ENCODE measurements at places on chromosomes 13 and 19.

DNA sequence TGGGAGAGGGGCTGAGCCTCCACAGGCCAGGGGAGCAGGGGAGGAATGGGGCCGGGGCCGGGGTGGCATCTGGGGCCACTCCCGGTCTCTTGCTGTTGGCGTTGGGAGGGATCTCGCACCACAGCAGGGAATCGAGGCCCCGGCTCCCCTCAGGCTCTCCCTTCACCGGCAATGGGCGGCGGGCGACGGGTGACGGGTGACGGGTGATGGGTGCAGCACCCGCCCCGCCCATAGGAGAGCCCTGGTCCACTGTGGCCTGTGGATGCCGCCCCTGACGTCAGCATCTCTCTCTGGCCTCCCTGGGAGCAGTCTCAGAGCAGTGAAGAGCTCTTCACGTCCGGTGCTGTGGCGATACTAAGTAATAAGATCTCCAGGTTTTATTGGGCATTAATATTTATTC lies 133.6 kb downstream of the KDM4B start:
- DNase-seq: no peak

DNA sequence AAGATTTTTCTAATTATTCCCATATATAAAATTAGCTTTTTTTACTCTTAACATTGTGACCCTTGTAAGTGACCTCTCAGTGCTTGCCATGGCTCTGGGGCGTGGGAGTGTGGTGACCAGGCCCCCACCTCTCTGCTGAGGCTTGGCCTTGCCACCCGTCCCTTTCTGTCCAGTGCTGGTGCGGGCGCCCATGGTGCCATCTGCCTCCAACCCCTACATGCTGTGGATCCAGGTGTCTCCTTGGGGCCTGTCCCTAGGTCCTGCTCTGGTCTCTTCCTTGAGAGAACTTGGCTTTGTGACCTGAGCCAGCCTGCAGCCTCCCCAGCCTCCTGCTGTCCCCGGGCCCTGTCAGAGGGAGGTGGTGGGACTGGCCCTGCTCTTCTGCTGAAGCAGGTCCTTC lies 27.4 kb downstream of the TFDP1 start:
- DNase-seq: no peak

DNA sequence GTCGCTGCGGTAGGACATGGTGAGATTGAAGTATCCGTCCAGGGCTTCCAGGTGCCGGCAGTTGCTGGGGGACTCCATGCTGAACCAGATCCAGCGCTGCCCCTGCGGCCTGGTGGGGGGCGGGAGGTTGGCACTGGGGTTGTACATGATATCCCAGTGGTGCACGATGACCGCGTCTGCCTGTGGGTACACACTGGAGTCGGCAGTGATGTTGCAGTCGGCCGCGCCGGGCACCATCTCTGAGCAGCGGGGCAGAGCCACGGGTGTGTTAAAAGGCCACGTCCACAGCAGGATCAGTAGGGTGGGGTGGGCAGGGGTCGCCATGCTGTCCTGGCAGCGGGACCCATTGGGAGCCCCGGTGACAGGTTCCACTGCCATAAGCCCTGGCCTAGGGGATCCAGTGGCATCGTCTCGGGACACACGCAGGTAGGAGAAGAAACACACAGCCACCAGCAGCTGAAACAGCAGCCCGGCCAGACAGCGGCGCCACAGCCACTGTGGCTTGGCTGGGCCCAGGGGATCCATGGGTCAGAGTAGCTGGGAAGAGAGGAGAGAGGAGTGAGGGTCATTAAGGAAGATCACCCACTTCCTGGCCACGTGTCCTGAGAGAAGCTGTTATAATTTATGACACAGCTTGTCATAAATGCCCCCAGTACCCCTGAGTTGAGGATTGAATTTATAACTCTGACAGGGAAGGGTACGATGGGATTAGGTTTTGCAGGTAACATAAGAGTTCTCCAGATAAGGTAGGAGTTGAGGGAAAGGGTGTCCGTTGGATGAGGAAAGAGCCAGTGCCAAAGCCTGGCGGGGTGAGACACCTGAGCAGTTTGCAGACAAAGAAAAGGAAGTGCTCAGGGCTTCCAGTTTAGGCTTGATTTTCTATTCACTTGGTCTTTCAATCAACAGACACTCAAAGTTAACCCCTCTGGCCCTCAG lies 2.9 kb downstream of the FUT5 start:
- DNase-seq: no peak

- DNase-seq: no peak
Observed at GRCh38 chr13:48853728-48854102, 122.0 kb upstream of the FNDC3A start.

- no peak for DNase-seq
Observed at GRCh38 chr13:43648733-43649132, 138.0 kb downstream of the ENOX1 start.

DNA sequence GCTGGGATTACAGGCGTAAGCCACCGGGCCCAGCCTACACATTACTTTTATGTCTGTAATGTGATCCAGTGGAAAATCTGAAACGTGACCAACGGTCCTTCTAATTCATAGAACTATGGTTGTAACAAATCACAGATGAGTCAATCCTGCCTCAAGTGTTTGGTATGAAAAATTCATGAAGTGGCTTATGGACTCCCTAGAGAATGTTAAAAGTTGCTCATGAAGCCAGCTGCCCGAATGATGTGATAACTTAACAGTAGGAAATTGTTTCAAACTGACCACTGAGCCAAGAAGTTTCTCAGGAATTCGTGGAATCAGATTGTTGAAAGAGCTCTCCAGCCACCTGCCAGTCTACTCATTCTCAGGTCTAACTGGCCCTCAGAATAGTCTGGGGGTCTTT lies 59.4 kb upstream of the FARP1 start:
- DNase-seq: no peak

GRCh38 chr13:21458451-21458812 lies 671 bp downstream of the ZDHHC20 start:
- no peak for DNase-seq

DNA sequence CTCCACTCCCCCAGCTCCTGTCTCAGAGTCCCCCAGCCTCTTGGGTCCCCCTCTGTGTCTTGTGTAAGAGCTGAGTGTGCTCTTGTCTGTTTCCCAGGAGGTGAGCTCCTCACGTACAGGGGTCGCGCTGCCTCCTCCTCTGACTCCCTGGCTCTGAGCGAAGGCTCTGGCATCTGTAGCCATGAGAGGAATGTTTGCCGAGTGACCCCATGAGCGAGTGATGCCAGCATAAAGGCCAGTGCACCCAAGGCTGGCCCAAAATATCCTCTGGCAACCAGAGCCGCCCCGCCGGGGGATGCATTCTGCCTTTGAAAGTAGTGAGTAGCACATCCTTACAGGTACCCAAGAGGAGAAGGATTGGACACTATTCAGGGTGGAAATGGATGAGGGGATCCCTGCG lies 26.2 kb upstream of the C19orf12 start:
- no peak for DNase-seq

DNA sequence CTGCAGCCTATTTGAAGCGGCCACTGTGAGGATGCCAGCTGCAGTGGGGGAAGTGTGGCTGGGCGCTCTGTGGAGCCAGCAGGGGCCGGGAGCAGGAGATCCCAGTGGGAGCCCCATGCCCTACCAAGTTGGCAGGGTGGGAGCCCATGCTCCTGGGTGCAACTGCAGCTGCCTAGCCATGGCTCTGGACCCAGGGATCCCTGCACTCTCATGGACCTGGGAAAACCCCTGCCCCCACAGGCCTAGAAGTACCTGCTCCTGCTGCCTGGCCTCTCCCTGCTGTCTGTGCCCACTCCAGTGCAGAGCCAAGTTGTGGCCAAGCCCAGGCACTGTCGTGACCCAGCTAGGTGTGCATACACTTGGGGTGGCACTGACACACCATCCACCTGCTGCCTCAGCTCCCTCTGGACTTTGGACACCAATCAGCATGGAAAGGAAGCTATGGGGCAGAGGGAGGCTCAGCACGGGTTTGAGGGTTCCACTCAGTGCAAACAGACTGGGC lies 20.9 kb downstream of the LIG4 start:
- DNase-seq: no peak

- DNase-seq: no peak
Observed at GRCh38 chr13:113317031-113317430, 20.0 kb downstream of the LAMP1 start.

DNA sequence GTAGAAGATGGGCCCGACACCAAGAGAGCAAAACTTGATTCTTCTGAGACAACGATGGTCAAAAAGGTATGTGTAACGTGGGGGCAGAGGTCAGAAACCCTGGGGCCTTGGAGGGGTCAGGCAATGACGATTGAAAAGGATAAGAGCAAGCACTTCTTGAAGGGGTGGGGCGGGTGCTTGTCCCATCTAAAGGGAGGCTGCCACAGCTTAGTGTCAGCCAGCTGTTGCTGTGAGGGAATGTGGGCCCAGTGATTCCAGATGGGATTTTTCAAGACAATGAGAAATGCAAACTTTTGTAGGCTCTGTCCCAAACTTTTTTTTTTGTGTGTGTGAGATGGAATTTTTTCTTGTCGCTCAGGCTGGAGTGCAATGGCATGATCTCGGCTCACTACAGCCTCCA lies 24.5 kb downstream of the SAE1 start:
- DNase-seq: no peak

DNA sequence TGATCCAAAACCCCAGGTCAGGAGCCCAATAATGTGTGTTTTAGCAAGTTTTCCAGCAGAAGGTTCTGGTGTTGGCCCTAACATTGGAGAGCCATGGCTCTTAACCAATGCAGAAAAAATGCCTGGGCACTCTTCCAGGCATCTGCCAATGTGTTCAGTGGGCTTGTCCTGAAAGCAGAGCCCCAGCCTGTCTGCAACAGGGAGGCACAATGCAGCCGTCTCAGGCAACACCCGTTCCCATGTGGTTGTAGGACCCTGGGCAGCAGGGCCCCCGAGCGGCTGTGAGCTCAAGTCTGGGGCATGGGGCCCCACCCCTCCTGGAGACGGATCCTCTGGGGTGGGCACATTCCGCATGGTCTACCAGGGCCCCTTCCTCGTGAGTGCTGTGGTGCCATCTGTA lies 58.1 kb upstream of the SIAH3 start:
- DNase-seq: no peak

- peak; percentile 95 for DNase-seq
Observed at GRCh38 chr19:12064590-12065538, at the start of gene ZNF844. ZNF844 (plus strand) TSS chr19:12064731; CDS start chr19:12064874, 143 bp downstream.

DNA sequence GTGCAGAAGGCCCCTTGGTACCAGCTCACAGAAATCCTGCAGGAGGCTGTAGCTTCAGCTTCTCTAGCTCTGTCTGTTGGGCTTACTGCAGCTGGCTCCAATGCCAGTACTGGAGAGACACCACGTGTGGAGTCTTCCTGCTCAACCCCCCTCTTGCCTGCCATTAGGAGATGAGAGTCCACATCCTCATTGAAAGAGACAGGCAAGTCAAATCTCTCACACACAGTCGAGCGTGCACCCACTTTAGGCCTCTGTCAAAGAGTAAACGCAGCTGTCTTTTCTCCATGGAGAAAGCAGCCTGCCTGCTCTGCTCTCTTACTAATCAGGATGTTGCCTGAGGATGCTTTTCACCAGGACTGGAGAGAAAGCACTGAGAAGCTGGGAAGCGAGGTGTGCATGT lies 523.0 kb upstream of the NBEA start:
- no peak for DNase-seq

GRCh38 chr13:46688306-46688705 lies 108.7 kb downstream of the ESD start:
- no peak for DNase-seq
